Stimulated activated CD4-positive, alpha-beta T cell treated with anti-CD3 and anti-CD28 coated beads, Interleukin-4, amount 100 ng/mL, for 1 hour (primary cell): ENCODE measurements at places on chromosomes 3 and 15.

- no peak for DNase-seq
These were observed 50.8 kb upstream of the SYN2 start for GRCh38 chr3:11953350-11953749.

DNA sequence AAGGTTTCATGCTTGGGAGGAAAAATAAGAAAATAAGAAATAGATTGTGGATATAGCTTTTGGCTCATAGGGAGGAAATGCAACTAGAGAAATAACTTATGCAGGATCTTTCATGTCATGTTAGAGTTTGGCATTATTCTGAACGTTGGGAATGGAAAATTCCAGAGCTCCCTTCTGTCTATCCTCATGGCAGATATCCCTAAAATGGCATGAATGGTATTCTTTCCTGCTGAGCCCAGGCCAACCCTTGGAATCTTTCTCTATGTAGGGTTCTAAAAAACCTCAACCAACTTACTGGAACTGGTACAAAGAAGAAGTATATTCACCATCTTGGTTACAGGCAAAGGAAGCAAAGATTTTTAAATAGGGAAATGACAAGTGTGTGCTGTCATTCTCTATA, 212.5 kb downstream of the CHST2 start:
- DNase-seq: no peak

- DNase-seq: no peak
These were observed 179.2 kb downstream of the CADPS start for GRCh38 chr3:62696011-62696410.

GRCh38 chr3:24166515-24166914, 221.4 kb downstream of the NR1D2 start:
- DNase-seq: no peak

- no peak for DNase-seq
These were observed 75.5 kb downstream of the CCR1 start for GRCh38 chr3:46132565-46132964.

DNA sequence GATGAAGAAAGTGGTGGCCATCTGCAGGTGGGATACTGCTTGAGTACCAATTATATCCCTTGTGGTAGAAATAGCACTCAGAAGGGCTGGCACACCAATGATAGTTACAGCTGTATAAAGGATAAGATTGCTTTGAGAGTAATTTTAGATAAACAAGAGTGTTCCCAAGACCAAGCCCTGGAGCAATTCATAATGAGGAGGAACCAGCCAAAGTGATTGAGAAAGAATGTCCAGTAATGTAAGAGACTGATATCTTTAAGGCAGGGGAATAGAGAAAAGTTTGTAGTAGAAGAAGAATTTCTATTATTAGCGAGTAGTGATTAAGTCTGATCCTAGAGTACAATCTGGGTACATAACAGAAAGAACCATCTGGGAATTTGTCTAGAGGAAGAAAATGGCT, 945.1 kb downstream of the OTOL1 start:
- no peak for DNase-seq
